Stimulated activated CD8-positive, alpha-beta memory T cell treated with anti-CD3 and anti-CD28 coated beads, Interleukin-7, amount 100 ng/mL, for 48 hours (primary cell): ENCODE measurements at places on chromosomes 7 and 10.
A peak's percentile ranks its signal among the peaks of the same experiment; 100 is the strongest.

DNA sequence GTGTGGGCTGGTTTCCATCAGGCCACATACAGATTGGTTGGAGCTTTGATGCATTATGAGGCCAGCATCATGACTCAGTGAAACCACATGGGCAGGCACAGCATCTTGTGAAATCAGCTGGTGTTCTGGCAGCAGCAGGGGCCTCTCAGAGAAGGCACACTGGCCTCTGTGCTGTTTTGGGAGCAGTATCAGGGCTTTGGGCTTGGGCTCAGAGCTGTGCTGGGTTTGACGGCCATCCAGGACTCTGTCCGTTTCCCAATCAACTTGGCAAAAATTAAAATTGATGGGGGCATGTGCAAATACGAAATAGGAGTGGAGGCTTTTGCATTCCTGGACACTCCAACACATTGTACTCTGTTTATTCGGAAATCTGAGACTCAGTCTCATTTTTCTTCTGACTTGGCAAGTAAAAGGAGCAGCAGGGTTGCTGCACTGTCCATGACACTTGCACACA is 190.9 kb downstream of the BMPER start:
- DNase-seq = no peak

- no peak for DNase-seq
Measured at GRCh38 chr7:4136036-4136435, 546.1 kb upstream of the FOXK1 start.

DNA sequence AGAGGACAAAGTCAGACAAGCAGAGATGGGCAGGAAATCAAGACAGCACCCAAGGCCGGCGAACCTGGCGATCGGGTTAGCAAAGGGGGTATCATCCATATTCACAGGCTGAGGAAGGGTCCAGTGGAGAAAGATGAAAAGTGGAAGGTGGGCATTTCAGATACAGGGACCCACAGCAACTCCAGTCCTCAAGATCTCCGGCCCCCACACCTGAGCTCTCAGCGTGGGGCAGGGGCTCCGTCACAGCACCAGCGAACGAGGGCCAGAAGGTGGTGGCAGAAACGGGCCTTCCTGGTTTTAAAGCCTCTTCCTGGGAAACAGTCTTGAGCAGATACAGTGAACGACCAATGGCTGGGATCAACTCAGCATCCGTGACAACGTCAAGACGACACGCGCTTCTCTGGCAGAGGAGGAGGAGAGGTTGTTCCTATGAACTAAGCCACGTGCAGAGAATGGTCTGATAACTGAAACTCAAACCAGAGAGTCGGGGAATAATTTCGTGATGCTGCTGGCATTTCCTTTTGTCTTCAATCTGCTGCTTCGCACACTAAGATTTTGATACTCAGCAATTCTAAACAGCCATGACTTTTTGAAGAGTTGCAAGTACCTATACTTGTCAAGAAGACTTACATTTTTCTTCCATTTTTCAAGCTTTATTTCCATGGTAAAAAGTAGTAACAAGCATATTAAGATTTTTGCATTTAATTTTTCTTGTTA is 219.8 kb downstream of the ZMYND11 start:
- DNase-seq = no peak

DNA sequence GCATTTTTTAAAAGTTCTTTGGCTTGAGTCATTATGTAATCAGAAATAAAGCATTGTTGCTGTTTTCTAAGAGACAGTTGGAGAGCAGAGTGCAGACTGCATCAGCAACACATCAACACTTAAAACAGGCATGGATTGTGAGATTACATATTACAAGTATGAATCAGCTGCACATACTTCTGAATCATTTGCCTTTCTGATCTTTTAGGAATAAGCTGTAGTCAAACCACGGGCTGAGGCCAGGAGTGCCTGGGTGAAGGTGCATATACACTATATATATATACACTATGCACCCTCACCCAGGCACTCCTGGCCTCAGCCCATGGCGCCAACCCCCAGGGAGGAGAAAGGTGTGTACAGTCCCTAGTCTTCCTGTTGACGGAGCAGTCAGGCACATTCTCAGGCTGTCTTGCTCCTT is 52.4 kb upstream of the DLX6 start:
- no peak for DNase-seq

- DNase-seq = no peak
Measured at GRCh38 chr7:134210976-134211663, 84.0 kb downstream of the LRGUK start.

DNA sequence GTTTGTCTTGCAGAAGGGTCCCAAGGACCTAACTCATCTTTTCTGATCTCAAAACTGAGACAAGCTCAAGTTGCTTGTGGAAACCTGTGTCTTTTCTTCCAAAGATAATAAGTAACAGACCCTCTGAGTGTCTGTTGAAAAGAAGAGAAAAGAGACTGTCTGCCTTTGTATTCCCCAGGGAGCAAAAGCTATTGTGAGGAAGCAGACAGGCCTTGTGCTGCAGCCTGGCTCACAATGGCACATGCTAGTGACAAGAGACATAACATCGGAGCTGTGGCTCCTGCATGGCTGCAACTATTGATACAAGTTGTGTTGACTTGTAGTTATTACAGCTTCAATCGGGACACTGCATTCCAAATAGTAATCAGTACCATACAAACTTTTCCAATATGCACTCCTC is 202.9 kb downstream of the DKK1 start:
- DNase-seq = no peak

DNA sequence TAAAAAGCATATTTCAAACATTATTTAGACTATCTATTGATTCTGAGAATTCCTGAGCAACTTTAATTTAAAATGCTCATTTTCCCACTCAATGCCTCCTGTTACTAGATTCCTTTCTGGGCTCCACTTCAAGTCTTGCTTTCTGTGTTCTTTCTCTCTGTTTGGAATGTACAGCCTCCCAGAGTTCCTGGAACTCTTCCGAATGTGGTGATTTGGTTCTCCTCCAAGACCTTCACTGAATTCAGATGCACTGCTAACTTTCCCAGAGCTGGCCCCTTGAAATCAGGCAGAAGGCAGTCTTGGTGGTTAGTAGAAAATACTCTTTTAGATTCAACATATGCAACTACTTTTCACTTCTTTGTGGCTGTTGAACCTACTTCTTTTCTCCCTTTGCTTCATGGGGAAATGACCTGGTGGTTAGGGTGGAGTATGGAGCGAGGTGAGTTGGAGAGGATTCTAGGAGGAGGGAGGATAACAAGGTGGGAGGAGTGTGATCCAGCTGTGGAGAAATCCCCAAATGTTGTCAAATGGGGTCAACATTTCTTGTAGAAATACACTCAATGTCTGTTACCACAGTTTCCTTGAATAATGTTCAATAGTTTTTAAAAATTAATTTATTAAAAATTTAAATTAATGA is 27.9 kb upstream of the CCDC7 start:
- no peak for DNase-seq

DNA sequence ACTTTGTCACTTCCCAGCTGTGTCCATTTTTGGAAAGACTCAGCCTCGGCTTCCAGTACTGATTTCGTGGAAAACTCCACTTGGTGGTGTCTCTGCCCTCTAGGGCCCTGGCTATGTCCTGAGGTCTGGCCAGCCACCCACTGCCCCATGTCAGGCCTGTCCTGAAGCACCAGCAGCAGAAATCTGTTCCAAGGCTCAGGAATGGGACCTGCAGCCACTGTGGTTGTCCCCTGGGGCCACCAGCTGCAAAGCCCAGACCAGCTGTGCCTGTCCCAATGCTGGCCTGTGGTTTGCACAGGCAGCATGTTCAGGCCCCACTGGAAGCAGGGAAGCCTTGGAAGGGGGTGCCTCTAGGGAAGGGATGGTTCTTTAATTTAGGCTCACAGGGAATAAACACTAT is 21.2 kb downstream of the CXCL12 start:
- DNase-seq = no peak

- no peak for DNase-seq
Measured at GRCh38 chr7:67754651-67755050, 758.0 kb downstream of the TYW1 start.

DNA sequence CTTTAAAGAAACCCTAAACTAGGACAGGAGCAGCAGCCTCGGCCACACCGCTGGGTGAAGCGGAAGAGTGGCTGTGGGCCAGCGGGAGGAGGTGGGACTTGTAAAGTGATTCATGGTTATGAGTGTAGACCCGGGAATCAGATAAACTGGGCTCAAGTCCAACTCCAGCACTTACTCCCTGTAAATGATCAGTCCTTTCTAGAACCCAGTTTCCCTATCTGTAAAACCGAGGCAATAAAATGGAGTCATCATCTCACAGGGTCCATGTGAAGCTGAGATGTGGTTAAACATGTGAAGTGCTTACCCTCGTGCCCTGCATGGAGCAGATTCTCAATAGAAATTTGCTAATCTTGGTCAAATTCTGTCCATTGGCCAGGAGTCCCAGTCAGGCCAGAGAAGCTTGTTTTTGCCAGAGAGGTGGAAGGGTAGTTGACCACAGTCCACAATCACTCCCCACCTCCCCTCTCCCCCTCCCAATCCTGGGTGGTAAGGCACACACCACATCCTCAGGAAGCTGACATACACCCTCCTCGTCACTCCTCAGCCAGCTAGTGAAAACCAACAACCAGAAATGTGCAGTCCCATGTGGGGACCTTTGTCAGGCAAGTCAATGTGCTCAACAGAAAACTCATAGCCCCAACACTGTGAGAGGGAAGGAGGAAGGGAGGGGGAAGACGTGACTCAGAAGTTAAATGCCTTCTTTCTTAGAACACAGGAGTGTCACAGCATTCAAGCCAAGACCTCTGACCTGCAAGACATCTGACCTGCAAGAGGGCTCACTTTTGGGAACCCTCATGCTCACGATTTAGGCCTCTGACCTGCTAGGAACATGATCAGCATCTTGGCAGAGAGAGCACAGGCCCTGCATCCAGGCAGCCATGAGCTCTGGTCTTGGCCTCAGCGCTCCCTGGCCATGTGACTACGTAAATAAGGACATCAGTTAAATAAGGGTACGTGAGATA is 145.1 kb downstream of the PLXNA4 start:
- DNase-seq = peak; percentile 45

DNA sequence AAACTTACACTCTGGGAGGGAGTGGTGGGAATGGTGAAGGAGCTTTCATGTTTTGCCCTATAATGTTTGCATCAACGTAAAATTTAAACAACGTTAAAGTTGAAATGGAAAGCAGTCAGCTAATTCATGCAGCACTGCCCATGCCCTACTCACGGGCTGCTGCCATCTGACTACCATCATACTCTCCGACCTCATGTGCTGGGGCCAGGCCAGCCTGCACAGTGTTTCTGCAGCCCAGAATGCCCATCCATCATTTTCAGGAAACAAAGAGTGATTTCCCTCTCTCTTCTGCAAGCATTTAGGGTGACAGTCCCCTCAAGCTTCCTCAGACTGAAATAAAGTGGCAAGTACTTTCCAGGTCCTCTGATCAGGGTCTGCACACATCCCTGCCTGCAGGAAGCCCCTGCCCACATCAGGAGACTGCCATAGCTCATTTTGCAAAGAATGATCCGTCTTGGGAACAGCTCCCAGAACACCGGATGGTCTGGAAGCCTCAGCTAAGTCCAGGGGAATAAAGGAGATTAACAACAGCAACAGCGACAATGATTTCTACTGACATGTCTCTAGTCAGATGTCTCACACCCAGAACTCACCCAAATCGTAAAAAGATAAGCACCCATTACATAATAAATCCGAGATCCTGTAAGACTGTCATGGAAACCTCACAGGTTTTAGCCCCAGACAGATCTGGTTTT is 40.3 kb downstream of the ARHGAP22 start:
- DNase-seq = no peak

DNA sequence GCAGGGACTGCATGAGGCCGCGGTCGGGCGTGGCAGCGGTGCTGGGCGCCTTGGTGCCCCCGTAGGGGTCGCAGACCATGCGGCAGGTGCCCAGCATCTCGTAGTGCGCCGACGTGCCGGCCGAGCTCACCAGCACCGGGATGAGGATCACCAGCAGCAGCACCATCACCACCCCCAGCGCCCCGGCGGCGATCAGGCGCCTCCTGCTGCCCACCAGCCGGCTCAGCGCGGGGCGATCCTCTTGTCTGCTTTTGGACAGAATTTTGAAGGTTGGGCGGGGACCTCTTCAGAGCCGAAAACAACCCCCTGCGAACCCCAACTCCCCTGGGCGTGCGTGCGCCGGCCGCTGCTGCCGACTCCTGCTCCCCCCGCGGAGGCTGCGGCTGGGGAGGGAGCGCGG is 779 bp downstream of the C1QL3 start:
- DNase-seq = no peak

- no peak for DNase-seq
Measured at GRCh38 chr7:159091041-159091440, 53.6 kb downstream of the VIPR2 start.

DNA sequence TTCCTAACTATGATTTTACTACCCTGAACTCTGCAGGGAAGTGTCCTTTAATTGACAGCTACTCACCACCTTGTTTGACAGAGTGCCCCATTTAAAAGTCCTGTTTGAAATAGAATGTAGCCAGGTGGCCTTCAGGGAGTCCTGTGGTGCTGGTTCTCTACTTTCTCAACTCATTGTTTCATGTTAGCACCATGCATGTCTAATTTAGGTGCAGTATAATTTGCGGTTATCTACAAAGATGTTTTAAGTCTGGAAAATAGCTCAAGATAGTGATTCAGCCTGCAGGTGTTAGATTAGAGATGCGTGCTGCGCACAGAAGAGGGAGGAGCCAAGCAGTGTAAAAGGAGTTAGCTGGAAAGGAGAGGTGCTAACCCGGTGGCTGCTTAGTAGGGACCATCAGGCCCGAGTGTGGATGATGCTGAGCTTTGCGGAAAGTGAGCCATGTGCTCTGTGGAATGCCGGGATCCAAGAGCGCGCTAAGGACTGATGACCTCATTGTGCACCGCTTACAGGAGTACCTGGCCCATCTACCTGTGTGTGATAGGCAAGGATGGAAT is 1.2 kb downstream of the CCM2 start:
- DNase-seq = no peak

DNA sequence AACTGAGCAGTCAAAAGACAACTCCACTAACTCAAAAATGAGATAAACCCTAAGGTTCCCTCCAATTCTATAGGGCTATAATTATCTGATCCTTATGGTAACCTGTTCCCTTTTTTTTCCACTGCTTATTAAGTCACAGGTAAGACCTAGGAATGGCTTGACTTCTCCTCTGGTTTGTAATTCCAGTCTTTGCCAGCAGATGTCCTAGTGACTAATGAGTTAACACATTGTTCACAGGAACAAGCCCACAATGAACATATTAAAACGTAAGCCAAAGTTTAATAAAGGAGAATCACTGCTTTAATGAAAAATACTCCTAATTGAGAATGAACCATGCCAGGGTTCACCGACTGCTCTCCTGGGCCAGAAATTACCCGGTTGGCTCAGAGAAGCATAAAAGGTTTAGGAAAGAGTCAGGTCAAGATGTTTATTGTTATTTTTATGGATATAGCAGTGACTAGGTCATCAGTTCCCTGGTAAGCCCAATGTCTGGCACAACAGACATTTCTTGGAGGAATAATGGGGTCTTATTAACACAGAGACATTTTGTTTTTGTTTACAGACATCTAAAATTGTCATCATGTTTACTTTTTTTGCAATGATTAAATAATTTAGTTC is 120.1 kb downstream of the ELAPOR2 start:
- DNase-seq = no peak

- DNase-seq = no peak
Measured at GRCh38 chr10:62590306-62590705, 214.2 kb upstream of the ADO start.

GRCh38 chr7:107768263-107768662 is 24.3 kb downstream of the CBLL1 start:
- DNase-seq = no peak
